ENCODE measurements at places on chromosomes 4 and X.

DNA sequence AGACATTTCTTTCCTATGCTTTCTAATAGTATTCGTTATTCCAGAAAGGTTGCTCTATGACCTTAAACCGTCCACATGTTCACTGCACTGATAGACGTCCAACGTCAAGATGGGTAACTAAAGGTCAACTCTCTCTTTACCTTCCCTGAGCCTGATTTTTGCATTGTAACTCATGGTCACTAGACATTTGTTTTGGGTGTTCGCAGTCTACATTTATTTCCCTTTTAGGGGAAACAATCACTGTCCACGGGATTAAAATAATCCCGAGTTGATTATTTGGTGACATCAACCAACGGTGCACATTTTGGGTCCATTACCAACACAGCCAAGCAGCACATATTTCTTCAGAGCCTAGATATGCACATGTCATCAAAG, 540 bp upstream of the HADH start:
- DNase-seq = no peak

DNA sequence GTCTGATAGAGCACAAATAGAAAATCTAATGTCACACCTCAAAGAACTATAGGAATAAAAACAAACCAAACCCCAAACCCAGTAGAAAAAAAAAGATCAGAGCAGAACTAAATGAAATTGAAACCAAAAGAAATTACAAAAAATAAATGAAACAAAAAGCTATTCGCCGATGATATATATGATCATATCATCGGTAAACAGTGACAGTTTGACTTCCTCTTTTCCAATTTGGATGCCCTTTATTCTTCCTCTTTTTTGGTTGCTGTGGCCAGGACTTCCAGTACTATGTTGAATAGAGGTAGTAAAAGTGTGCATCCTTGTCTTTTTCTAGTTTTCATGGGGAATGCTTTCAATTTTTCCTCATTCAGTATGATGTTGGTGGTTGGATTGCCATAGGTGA, 215.3 kb upstream of the AR start:
- DNase-seq = no peak

GRCh38 chrX:1412551-1413161, 20.7 kb upstream of the SLC25A6 start:
- no peak for DNase-seq

- DNase-seq = no peak
Measured at GRCh38 chr4:185932491-185932890, 120.5 kb upstream of the SORBS2 start.

DNA sequence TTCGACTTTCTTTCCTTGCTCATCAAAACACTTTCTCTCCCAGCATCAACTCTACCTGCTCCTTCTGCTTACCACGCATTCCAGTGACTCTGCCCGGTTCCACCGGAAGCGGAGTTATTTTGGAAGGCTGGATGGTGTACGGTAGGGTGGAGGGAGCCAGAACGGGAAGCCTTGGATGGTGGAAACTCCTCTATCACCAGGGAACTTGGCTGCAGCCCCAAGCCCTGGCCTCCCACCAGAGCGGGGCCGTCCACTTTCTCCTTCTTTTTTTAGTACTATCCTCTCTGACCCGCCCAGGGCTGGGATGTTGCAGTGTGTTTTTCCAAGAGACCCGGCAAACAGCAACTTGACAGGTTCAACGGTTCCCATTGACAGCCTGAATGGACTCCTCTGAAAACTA, 27.6 kb downstream of the ADGRG2 start:
- no peak for DNase-seq

- no peak for DNase-seq
Measured at GRCh38 chrX:22109442-22109841, 77.3 kb downstream of the PHEX start.

DNA sequence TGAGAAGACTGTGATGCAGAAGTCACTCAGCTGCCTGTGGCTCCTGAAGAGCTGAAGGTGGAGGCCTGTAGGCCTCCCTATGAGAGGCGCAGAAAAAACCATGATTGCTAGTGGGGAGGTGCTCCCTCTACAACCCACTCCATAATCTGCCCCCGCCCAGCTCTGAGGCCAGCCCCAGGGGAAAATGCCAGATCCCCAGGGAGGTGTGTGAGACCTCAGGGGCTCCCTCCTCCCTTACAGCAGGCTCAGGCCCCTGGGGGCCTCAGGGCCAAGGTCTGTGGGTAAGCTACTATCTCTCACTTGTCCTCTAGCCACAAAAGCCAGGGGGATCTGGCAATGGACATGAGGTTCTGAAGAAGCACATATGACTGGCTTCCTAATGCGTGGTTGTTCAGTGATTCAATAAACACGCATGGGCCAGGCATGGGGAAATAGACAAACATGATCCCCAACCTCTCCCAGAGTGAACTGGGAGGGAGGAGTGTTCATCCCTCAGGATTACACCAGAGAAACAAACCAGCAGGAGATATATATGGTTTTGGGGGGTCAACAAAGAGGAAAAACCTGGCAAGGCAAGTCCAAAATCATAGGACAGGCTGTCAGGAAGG, 51.0 kb upstream of the MTM1 start:
- DNase-seq = no peak

GRCh38 chr4:336893-337142, 796 bp upstream of the ZNF141 start:
- DNase-seq = no peak

DNA sequence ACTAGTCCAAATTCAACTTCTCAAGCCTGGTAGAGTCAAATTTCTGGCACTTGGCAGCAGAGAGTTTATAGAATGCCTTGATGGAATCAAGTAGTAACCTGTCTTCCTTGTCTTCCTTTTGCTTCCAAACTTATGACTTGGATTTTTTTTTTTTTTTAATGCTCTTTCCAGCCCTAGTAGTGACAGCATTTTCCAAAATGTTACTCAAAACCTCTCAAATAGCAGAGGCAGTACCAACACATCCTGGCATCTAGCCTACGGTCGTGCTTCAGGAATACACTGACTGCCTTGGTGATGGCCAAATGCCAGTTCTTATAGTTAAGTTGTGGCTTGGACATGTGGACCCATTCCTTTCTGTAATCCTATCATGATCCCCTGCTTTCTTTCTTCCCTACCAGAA, 46.0 kb downstream of the GALNT7 start:
- no peak for DNase-seq

DNA sequence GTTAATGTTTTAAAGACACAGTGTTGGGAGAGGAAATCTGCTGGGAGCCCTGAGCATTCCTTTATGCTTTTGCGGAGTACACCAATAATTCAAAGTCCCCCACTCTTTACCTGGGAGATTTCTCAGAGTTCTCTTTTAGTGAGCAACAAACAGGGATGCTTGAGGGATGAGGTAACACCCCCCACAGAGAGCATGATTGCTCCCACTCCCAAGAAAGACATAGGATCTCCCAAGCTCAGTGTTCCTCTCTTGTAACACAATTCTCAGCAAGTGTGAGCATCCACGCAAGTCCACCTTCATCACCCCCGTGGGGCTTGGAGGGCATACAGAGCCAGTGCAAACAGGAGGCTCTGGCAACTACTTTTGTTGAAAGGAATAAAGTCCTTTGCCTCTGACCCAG, 36.1 kb downstream of the GSPT2 start:
- no peak for DNase-seq

DNA sequence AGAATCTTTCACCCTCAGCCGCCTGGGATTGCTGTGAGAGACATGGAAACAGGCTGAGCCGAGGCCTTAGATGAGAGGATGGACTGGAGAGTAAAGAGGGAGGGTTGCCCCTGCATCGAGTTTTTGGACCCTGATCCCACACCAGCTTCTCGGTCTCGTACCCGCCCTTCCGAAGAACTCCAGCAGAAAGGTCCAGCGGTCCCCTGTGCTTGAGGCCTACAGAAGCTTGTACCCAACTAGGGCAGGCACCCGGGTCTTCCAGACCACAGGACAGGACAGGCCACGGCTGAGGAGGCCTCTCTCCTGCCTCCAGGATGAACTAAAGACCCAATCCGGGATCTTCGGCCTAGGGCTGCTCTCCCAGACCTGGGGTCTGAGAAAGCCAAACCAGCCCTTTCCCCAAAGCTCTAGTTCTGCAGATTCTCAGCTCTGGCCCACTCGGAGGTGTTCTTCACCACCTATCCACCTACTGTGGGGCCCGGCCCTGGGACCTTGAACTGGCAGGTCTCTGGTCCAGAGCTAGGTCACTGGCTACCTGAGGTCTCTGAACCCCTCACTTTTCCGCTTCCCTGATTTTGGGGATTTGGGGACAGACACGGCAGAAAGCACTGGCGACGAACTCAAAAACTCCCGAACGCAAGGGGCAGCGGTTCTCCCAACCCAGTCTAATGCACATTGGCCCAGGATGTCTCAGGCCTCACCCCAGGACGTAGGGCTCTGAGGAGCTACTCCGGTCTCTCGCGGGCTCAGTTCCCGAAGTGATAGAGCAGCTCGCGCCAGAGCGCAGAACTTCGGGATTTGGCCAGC, 1.1 kb downstream of the NKX3-2 start:
- DNase-seq = no peak

DNA sequence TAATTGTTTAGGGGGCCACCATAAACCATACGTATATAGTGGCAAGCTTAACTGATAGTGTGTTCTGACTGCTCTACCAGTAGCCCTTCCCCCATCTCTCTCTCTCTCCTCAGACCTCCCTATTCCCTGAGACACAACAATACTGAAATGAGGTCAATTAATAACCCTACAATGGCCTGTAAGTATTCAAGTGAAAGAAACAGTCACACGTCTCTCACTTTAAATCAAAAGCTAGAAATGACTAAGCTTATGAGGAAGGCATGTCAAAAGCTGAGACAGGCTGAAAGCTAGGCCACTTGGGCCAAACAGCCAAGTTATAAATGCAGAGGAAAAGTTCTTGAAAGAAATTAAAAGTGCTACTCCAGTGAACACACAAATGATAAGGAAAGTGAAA, 78.0 kb downstream of the PRDM5 start:
- DNase-seq = no peak
